ENCODE measurements at places on chromosomes 16 and 17.

GRCh38 chr17:36544044-36544306 is 744 bp upstream of the GGNBP2 start:
- no peak for DNase-seq

DNA sequence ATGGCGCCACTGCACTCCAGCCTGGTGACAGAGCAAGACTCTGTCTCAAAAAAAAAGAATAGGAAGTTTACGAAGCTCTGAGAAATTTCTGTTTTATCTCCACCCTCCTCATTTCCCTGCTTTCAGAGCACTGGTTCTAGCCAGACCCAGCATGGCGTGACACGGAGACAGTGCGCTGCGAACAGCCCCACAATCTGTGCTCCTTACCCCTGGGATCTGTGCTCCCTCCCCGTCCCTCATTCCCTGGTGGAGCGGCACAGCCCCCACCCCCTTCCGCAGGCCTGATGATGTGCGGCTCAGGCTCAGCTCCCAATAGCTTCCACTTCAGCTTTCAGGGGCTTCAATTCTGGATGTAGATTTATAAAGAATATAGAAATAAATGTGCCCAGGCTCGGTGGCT is 56.1 kb upstream of the ENDOV start:
- no peak for DNase-seq

DNA sequence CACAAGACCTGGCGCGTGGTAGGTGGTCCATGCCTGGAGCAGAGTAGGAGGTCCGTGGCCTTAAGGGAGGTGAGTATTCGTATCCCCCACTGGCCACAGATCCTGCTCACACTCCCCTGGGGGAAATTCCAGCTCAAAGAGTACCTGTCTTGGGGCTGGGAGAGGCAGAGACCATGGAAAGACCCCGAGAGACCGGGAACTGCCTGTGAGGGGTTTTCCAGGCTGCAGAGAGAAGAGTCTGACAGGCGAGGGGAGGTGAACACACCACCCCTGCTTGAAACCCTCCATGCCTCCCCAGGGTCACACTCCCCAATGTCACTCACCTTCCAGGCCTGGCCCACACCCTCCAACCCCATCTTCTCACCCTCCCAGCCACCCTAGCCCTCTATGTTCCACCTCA is 12.6 kb upstream of the SNN start:
- no peak for DNase-seq

DNA sequence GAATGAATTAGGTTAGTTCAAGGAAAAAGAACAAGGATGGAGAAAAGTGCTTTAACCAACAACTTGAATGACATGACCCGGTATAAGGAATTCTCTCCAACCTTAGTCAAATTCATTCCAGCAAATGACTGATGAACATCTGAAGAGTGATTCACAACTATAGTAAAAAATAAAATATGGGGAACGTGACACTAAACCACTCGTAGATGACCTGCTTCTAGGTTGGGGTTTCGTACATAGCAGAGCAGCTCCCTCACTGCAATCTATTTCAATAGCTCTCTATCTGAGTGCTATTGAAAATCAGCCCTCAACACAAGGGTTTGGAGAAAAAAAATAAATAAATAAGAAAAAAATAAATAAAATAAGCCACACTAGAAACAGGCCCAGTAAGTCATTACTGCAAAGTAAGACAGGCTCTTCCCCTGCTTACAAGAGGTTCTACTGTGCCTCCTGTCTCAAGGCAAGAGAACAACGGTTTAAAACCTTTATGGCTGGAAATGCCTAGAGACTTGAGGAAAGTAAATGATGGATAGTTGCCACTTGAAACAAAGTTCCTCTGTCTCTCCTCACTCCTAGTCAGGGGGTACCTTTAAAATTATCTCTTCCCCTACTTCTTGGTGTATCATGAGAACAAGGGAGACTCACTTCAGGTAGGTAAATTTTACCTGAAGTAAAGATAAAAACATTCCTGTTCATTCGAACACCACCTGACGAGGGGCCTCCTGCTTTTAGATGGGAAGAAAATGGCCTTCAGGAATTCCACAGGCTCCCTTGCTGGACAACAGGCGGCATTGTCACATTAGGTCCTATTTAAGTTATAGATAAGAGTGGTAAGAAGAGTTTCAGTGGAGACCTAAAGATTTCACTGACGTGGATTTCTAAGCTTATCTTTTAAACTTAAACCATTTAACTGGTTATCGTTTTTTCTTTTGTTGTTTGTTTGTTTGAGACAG is 20.5 kb downstream of the COG7 start:
- no peak for DNase-seq

DNA sequence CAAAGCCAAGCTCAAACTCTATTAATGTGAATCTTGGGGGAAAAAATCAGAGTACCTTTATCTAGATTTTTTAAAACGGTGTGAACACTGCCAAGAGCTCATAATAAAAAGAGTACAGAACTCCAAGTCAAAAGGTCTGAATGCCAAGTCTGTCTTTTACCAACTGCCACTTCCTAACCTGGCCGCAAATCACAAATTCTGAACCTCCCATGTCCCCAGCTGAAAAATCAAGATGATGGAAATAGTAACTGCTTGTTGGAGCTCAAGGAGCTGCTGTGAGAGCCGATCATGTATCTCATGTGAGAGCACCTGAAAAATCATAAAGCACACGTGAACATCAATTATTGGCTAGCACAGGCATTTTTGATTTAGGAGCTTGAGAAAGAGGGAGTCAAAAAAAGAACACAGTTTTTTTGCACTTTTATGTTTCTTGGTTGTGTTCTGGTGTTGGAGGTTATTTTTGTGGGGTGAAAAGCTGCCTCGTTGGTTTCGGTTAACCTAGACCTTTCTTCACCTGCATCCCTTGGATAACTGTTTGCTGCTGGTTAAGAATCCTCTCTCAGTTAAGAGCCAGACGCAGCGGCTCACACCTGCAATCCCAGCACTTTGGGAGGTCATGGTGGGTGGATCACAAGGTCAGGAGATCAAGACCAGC is 50.5 kb downstream of the GAS7 start:
- DNase-seq, result no peak

DNA sequence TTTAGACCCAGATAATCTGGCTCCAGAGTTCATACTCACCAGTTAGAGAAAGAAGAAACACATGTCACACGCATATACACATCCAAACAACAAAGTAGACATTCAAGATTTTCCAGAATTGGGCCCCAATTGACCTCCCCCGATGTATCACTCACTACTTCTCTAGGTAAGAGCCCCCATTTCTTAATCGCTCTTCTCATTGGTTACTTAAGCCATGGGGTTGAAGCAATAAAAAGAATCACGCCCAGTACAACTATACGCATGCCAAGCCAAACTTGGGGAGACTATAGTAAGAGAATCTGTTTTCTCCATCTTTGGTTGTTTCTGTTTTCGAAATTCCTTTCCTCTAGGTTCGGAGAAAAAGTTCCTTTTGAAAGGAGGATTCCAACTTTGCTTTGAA is 565 bp downstream of the DDX52 start:
- no peak for DNase-seq

- no peak for DNase-seq
These were observed 46.6 kb downstream of the MSI2 start for GRCh38 chr17:57302690-57303465.

GRCh38 chr16:78956859-78957258 is 643.7 kb downstream of the MAF start:
- no peak for DNase-seq

DNA sequence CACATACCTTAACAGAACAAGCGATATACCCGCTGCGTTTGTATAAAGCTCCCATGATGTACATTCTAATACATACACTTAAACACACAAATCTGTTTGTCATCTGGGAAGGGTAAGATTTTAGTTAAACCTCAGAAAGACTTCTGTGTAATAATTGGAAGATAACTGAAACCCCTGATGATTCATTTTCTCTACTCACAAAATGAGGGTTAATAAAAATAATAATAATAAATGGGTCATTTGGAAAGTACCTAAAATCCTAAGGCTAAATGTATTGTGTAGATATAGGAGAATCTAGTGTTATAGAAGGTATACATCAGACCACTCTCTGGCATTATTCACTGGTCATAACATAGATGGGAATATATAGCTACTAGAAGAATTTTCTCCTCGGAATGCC is 64.7 kb upstream of the SOX9 start:
- no peak for DNase-seq

DNA sequence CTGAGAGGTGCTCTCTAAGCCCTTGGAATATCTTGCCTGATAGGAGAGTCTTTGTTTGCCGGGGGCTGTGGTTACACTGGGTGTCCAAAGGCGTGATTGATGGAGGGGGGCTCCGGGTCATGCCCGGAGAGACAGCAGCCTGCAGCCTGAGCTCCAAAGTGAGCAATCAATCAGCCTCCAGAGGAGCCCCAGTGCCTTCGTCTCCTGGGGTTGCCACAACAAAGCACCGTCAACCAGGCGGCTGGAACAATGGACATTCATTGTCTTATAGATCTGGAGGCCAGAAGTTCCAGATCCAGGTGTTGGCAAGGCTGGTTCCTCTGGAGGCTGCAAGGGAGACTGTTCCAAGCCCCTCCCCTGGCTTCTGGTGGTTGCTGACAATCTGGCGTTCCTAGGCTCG is 24.0 kb upstream of the GINS2 start:
- no peak for DNase-seq

DNA sequence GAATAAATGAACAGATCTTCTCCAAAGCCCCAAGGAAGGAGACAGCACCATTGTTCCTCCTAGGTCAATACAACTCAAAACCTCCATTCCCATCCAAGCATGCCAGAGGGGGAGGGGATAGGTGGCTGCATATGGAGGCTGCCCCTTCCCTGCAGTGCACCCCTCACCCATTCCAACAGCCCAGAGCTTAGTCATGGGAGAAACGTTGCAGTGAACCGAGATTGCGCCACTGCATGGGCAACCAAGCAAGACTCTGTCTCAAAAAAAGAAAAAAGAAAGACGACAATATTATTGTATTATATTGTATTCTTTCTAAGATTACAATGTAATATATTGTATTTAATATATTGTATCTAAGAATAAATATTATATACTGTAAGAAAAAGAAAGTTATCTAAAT is 36.4 kb upstream of the CD300E start:
- DNase-seq, result no peak

GRCh38 chr17:75773121-75773807 is 8.3 kb upstream of the GALK1 start:
- no peak for DNase-seq

- DNase-seq, result no peak
These were observed 33.2 kb upstream of the STH start for GRCh38 chr17:45965812-45966211.

- DNase-seq, result no peak
These were observed 9.8 kb downstream of the MIEF2 start for GRCh38 chr17:18270046-18270931.

DNA sequence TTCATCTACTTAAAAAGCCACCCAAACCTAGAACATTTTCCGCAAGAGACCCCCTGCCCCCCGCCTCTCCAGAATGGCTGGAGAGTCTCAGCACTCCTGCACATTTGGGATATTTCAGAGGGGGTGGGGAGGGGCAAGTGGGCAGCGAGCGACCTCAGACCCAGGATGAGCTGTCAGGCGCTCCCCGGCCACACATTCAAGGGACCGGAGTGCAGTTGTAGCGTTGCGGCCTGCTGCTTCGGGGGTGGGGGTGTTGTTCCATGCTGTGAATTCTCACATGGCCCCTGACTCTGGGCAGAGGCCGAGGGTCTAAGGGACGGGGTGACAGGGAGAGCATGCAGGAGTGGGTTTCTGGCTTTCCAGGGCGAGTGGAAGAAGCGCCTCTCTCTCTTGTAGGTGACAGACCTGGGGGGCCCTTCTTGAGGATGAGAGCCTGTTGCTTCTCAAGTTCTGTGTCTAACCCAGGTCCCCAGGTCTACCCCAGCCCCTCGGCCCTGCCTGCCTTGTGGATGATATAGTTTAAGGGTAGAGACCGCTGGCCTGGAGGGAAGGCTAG is 231.2 kb downstream of the SEC14L1 start:
- no peak for DNase-seq

DNA sequence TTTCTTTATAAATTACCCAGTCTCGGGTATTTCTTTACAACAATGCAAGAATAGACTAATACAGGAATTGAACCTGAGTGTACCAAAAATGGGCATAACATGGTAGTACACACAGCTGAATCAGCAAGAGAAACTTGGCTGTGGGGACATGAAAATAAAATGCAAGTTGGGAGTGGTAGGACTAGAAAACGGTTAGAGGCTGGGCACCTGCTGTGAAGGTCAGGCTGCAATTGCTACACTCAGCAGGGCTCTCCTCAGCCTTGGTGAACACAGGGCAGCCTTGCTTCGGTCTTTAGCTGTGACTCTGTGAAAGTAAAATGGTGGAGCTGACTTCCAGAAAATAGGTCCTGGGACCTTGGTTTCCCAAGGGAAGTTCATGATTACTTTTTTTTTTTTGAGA is 45.6 kb downstream of the CNGB1 start:
- no peak for DNase-seq

DNA sequence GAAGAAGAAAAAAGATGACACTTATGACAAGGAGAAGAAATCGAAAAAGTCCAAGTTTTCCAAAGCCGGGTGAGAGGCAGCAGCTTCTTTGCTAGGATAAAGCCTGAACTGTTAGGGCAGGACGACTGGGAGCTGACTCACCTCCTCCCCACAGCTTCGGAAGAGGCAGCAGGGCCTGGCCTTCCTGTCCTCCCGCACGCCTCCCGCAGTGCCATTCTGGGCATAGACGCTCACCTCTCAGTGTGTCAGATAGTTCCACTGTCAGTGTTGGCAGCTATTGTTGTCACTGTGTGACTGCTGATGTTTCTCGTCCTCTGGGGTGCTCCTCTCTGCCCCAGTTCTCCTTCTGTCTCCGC is 12.6 kb downstream of the UBN1 start:
- no peak for DNase-seq

- no peak for DNase-seq
These were observed 741.1 kb downstream of the CDH11 start for GRCh38 chr16:64380751-64381150.

DNA sequence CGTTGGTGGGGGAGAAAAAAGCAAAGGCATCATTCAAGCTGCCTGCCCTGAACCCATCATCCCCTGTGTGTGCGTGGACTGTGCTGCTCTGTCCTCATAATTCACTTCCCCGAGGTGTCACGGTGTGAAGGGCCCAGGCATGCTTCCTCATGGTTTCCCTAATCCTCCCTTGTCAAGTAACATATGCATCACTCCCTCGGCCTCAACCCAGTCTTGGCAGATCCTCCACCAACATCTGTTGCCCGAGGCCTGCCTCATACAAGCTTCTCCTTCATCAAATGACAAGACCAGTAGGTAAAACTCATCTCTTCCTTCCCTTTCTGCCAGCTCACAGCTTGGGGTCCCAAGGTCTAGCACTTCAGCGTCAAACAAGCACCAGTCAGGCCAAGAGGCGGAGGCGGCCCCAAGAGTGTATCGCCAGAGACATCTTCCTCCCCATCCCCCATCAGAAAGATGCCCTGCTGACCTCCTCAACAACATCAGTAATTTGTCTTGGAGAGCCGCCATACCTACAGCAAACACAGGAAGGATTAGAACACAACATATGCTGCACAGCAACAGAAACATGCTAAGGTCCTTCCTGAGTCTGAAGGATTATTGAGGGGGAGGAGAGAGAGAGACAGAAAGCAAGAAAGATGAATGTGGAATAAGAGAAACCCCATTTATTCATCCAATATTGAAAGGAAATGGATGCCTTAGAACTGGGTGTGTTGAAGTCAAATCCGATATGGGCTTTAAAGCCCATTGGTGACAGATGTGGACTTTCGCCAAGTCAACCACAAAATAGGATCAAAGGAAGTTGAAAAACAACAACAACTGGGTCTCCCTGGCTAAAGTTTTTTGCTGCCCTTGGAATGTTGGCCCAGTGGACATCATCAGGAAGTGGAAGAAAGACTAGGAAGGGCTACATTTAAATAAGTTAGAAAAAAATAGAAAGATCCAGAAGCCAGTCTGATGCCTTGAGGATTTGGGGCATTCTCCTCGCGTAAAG is 38.4 kb downstream of the SOX9 start:
- no peak for DNase-seq

GRCh38 chr17:63834431-63835166 is 7.1 kb upstream of the FTSJ3 start:
- DNase-seq, result peak; percentile 42
